CD4-positive, alpha-beta T cell treated with Interleukin-1 beta for 1 hour (primary cell): ENCODE measurements at places on chromosomes 2 and 18.

DNA sequence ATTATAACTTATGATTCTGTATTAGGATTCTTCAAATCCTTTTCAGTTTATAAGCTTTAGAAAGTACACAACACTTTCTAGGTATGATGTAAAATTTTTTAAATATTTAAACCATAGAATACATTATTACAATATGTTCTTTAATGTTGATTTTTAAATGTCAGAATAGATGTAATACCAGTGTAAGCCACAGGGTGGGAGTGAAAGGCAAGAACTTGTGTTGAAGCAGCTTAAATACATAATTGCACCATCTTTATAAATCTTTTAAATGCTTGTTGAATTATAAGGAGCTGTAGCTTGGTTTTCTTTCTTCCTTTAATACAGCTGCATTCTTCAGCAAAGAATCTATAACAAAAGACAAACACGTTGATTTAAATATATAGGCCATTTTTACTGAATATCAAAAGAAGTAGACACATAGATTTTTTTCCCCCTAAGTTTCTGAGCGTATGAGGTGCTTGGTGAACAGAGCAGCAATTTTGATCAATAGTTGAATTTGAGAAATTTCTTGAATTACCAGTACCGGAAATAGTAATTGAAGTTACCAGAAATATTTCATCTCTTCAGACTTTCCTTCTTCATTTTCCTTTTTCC is 63.0 kb downstream of the TANK start:
- no peak for DNase-seq

DNA sequence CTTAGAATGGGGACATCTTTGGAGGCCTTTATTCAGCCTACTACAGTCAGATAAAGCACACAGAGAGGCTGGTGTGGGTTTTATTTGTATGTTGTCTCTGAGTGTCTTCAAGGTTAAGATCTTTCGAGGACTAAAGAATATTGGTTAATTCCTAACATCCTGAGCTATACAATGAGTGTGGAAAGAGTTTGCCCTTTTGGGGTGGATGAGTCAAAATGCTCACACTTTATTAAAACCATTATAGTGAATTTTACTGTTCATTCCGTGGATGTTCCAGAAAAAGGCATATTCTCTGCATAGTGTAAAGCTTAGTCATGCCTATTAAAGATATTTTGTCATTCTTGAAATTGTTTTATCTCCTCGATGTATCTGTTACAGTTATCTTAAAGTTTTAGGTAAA is 29.1 kb upstream of the SLC38A11 start:
- no peak for DNase-seq

DNA sequence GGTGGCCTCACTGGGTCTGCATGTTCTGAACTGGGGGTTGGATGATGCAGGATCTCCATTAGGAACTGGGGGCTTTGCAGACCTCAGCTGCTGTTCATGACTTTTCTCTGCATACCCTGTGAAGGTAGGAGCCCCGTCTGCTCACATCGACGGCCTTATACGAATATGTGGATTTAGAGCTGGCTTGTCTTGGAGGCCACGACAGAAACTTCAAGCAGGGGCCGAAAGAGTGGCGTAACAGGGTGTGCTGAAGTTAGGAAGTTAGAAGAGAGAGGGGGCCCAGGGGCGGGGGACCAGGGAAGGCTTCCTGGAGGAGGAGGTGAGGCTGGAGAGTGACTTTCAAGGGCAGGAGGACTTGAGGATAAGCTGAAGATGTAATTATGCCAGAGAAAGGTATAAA is 144.9 kb downstream of the TSN start:
- DNase-seq: no peak

DNA sequence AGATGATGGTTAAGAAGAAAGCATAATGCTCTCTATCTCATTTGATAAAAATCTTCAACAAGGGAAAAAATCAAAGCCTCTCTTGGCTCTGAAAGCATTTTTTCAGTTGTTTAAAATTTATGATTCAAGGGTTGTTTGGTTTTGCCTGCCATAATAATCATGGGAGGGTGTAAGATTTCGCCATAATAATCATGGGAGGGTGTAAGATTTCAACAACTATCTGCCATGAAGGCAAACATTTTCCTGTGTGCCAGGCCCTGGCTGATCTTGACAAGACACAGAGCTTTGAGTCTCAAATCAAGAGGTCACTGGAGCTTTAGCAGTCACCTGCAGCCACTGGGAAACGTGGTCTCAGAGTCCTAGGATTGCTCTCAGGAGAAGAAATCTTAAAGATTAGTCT is 175.1 kb upstream of the PIEZO2 start:
- DNase-seq: no peak

DNA sequence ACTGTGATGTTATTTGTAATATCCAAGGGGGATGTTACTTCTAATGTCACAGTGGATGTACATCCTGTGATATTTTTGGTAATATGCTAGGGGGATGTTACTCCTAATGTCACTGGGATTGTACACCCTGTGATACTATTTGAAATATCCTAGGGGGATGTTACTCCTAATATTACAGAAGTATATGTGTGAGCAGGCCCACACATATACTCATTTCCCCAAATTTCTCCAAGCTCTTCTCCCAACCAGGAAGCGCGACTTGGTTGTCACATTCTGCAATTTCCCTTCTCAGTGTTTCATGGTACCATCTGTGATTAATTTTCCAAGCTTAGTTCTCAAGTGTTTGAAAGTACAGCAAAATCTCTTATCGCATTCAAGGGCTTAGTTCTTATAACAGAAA is 29.5 kb upstream of the CHN1 start:
- no peak for DNase-seq

- DNase-seq: no peak
Observed at GRCh38 chr2:44778671-44779476, 162.6 kb upstream of the SIX3 start.

DNA sequence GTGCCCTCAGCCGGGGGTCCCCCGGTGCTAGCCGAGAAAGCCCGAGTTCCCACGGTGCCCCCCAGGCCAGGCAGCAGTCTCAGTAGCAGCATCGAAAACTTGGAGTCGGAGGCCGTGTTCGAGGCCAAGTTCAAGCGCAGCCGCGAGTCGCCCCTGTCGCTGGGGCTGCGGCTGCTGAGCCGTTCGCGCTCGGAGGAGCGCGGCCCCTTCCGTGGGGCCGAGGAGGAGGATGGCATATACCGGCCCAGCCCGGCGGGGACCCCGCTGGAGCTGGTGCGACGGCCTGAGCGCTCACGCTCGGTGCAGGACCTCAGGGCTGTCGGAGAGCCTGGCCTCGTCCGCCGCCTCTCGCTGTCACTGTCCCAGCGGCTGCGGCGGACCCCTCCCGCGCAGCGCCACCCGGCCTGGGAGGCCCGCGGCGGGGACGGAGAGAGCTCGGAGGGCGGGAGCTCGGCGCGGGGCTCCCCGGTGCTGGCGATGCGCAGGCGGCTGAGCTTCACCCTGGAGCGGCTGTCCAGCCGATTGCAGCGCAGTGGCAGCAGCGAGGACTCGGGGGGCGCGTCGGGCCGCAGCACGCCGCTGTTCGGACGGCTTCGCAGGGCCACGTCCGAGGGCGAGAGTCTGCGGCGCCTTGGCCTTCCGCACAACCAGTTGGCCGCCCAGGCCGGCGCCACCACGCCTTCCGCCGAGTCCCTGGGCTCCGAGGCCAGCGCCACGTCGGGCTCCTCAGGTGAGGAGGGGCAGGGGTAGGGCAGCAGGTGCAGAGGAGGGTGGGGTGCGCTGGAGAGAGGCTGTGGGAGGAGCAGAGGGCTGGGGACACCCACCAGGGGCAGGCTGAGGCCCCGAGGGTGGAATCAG is 14.1 kb upstream of the GMPPA start:
- DNase-seq: no peak

DNA sequence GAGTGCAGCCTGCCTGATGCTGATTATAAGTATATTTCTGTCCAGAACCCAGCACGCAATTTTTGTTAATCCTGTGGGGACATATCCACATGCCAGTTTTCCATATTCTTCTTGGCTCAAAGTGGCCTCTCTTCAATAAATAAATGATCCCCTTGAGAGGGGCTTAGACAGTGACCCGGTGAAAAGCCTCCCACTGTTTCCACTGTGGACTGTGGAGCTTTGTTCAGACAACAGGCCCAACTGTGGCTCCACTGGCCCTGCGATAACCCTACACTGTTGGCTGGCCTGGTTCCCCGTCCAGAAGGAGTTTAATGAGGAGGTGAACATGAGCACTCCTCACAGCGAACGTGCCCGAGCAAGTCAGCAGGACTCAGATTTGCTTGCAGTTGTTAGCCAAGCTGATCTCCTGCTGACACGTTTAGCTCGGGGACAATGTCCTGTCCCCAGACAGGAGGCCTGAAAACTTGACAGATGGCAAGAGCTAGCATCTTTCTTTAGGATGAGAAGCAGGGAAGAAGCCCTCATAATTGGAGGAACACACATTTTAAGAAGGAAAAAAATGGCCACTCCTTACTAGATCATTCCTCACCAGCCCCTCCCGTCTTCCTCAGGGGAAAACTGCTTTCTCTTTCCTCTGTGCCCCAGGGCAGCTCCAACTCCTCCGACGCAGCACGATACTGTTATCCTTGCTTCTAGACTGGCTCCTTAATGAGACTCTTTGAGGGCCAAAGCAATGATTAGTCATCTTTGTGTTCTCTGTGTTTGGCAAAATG is 20.0 kb upstream of the MTCL1 start:
- no peak for DNase-seq

- peak; percentile 5 for DNase-seq
Observed at GRCh38 chr2:191155608-191156071, 4.8 kb upstream of the STAT4 start.

DNA sequence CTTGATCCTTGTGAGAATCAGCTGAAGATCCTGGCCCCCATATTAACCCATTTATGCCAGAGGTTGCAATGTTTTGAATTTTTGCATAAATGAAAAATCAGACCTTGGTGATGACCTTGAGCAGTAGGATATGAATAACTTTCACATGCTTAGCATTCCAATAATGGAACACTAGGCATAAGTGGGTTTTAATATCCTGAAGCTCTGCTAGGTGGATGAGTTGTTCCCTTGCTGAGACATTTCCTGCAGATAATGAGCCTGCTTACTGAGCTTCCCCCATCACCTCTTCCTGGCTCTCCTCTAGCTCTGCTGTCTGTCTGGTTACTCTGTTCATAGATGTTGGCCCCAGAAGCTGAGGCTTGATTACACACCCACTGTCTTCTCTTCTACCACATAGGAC is 25.5 kb upstream of the SEC11C start:
- no peak for DNase-seq

GRCh38 chr2:214382229-214382628 is 28.6 kb upstream of the VWC2L start:
- no peak for DNase-seq

DNA sequence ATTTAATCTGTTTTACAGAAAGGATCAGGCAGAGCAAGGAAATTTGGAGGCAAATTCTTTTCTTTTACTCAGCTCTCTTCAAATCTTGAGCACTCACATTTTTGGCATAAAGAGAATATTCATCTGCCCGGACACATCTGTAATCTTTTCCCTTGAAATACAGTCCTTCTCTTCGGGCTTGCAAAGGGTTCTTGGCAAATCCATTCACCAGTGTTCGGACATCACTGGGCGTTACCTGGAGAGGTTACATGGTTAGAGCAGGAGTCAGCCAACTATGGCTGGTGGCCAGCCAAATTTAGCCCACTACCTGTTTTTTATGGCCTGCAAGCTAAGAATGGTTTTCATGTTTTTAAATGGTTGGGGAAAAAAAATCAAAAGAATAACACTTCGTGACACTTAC is 2.1 kb downstream of the PFN4 start:
- no peak for DNase-seq

DNA sequence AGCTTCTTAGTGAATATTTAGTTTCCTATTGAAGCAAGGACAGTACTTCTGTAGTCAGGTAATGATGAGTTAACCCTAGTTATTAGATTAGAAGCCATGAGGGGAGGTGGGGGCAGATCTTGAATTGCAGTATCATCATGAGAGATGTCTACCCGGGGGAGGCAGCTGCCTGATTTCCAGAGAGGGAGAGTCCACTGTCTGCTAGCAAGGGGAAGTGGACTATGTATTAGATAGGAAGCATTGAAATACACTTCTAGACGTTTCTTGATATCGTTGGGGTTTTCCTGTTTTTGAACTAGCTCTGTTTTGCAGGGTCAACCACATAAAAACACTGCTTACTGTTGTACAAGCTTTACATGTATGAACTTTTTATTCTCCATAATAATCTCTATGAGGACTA is 38.8 kb downstream of the APLF start:
- DNase-seq: no peak

GRCh38 chr18:29084120-29084519 is 907.2 kb upstream of the CDH2 start:
- no peak for DNase-seq
